NCI-H510A (cell line): ENCODE measurements at places on chromosomes 4 and X.

DNA sequence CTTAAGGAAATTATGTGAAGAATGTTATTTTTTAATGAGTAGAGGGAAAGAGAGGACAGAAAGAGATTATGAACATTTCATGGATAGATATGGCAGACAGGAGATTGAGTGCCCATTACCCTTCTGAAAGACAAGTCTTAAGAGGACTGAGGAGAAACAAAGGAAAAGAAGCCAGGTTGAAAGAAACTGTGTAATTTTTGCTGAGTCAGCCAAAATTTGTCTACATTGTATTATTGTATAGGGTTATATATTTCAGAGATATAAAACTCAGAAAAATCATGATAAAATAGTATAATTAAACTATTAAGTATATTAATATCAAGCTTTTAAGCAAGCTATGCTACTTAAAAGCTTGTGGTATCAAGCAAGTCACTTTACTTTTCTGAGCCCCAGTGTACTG lies 4.9 kb downstream of the TMPRSS11B start:
- DNase-seq: no peak

GRCh38 chr4:112923516-112923915 lies 125.9 kb upstream of the ANK2 start:
- no peak for DNase-seq

GRCh38 chr4:156948738-156949137 lies 22.9 kb downstream of the PDGFC start:
- no peak for DNase-seq

DNA sequence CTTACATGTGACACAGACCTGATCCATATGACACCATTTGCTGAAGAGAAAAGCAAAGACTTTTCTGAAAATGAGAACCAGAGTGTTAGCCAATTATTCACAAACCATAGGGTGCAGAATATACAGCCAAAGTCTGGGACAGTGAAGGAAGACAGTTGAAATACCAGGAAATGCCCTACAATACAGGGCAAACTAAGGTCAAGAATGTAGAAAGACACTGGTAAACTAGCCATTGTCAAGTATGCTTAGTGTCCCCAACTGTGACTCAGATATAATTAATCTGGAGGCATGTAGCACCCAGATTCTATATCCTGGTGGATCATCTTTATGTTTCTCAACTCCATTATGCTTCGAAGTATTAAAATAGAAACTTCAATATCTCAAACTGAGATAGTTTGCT lies 200.9 kb upstream of the FSTL5 start:
- no peak for DNase-seq

- peak; percentile 15 for DNase-seq
Observed at GRCh38 chr4:83639849-83640493, 104.1 kb downstream of the GPAT3 start.

- DNase-seq: no peak
Observed at GRCh38 chr4:2074588-2074987, 15.5 kb downstream of the NAT8L start.

- no peak for DNase-seq
Observed at GRCh38 chr4:6989331-6989923, 53.7 kb upstream of the TADA2B start.

GRCh38 chr4:177461606-177462005 lies 19.4 kb upstream of the AGA start:
- no peak for DNase-seq

DNA sequence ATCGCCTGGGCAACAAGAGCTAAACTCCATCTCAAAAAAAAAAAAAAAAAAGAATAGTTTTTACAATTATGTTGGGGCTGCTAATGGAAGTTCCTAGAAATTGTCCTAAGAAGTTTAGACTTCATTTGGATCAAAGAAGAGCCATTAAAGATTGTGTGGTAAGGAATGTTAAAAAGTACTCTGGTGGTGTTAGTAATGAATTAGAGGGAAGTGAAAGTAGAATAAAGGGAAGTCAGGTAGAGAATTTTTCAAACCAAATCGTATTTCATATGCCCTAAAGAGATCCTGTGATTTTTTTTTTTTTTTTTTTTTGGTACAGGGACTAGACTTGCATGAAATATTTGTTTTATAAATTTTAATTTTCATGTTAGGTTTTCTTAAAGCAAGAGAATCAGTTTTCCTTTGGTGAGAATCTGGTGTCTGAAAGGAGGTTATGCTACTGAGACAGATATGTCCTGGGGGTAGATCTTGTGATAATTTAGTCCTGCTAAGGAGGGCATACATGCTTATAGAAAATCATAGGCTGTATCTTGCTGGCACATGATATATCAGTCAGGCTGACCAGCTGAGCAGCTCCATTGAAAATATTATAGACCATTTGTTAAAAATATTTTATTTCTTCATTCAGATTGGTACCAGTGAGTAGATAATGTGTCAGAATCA lies 10.7 kb downstream of the SEC24B start:
- no peak for DNase-seq

- no peak for DNase-seq
Observed at GRCh38 chr4:146398404-146398803, 123.3 kb downstream of the SLC10A7 start.
